ENCODE measurements at places on chromosomes 5 and 9.

DNA sequence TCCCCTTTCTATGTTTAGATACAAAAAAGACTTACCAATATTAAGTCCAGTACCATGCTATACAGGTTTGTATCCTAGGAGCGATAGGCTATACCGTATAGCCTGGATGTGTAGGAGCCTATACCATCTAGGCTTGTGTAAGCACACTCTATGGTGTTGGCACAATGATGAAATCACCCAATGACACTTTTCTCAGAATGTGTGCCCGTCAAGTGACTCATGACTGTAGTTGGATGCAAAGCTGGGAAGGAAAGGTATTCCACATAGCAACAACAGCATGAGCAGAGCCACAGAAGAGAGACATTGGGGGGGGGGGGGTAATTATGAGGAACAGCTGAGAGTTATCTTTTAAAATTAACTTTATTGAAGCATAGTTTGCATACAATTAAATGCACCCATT is 63.2 kb downstream of the TTLL11 start:
- DNase-seq, result peak; percentile 13

GRCh38 chr5:116476897-116477537 is 97.6 kb downstream of the SEMA6A start:
- peak; percentile 20 for DNase-seq

DNA sequence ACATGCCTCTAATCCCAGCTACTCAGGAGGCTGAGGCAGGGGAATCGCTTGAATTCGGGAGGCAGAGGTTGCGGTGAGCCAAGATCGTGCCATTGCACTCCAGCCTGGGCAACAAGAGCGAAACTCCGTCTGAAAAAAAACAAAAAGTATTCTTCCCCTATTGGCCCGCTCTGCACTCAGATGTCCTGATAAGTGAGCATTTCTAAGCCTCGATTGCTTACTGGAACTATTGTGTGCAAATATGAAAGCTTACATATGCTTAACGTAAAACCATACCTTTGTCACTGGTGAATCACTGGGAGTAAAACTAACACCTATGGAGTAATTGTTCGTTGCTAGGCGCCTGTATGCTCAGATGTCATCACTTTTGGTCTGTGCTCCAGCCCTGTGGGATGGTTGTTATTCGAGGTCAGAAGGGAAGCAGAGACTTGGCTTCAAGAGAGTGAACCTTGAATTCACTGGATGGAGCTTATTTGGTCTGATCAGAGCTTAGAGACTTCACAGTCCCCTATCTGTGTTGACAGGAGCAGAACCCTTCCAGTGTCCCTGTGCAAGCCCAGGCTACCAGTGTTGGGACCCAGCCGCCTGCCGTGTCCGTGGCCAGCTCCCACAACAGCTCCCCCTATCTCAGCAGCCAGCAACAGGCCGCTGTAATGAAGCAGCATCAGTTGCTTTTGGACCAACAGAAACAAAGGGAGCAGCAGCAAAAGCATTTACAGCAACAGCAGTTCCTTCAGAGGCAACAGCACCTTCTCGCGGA is 25.3 kb upstream of the LTC4S start:
- DNase-seq, result no peak

DNA sequence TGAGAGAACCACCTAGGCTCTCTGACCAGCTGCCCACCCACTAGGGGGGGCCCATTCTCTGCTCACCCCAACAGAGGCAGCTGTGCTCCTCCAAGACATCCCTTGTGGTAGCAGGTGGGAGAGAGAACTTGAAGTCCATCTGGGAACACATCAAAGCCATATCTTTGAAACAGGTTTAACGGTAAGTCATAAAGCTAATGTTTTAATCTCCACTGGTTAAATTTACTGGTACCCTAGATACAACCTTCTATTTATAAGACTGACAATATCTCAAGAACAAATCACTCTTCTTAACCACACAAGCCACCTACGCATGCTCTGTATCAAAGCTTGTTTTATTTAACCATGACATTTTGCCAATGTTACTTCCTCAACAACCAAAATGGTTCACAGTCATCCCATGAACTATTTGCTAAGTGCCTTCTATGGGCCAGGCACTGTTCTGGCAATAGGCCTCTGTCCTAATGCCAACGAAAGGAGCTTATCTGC is 20.4 kb downstream of the AUH start:
- DNase-seq, result peak; percentile 25

DNA sequence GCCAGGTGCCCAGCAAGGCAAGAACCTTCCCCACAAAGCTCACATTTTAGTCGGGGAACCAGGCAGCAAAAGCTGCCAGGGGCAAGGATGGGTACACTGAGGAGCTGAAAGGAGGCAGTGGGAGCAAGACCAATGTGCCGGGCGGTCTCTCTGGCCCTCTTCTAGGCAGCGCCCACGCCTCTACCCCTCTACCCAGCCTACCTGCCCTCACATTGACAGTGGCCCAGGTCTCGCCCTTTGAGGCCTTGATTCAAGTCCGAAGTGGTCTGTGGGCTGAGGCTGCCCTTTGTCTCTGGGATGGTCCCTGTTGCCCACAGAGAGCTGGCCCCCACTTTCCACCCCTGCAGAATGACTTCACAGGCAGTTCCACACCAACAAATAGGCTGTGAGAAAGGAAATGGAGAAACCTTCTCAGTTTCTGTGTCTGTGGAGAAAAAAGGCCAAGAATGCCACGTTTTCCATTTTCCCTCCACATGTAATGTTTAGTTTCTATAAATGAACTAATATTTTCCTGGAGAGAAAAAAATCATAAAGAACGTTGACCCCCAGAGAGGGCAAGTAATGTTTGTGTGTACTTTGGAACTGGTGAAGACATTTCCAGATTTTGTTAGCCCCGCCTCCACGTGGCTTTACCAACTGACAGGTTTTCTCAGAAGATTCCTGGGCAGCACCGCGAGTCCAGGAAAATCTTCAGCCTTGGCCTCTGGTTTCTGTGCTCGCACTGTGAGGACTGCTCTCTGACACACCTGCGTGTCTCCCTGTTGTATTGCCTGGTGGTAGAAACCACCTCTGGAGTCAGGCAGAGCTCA is 57.4 kb upstream of the ANGPTL2 start:
- no peak for DNase-seq

DNA sequence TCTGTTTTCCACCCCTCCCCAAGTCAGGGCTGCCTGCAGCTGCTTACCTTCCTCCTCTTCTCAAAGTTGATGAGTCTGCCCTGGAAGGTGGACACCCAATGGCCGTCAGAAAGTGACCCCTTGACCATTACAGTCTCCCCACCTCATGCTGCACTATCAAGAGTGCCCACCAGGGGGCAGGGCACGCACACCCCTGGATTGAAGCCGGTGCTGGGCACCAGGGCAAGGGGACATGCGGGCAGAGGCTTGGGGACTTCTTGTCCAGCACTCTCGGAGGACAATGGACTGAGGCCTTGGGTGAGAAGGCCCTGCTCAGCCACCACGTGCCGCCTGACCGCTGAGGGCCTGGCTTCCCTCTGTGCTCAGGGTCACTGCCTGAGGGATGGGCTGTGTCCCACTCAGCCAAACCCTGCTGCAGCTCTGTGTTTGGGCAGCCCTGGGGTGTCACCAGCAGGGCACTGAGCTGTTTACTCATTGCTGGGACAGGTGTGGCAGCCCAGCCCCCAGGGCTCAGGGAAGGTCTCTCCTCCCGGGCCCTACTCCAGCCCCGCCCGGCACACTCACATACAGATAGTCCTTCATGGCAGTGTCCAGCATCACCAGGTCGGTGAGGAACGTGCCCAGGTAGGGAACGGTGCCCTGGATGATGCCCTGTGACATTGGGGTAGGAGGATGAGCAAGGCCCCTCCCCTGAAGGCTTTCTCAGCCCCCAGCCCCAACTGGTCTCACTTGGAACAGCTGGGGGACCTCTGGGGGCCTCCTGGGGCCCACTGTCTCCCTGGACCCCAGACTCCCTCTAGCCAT is 17.7 kb downstream of the RALGDS start:
- peak; percentile 46 for DNase-seq

DNA sequence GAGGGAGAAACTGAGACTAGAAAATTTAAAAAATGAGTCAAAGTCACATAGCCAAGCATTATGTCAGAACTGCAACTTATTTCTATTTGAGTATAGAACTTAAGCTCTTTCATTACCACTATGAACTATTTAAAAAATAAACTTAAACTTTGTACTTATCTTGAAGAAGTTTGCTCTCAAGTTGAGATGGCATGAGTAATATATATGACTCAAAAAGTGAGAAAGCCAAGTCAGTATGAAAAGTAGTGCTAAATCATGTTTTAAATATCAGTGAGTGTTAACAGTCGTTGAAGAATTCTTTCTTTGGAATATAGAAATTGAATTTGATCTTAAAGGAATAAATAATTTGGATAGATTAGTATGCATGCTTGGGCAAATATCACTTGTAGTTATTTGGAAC is 36.3 kb upstream of the CDH10 start:
- no peak for DNase-seq
